HL-60 (cell line): ENCODE measurements at places on chromosomes 12 and 14.

DNA sequence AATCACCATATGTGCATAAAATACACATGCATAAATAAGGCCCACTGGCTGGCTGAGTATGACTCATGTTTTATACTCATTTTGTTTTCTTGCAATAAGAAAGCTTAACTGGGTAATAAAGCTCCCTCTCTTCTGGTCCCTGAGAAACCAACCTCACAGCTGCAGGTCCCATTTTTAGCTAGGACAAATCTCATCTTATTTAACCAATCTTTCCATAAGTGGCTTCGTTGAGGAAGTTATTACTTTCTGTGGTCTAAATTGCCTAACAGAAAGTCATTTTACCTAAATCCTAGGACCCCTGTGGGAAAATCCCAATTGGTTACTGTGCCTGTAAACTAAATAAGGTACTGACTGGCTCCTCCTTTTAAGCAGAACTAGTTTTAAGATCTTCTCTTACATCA is 232.8 kb upstream of the FBXO33 start:
- DNase-seq = no peak

DNA sequence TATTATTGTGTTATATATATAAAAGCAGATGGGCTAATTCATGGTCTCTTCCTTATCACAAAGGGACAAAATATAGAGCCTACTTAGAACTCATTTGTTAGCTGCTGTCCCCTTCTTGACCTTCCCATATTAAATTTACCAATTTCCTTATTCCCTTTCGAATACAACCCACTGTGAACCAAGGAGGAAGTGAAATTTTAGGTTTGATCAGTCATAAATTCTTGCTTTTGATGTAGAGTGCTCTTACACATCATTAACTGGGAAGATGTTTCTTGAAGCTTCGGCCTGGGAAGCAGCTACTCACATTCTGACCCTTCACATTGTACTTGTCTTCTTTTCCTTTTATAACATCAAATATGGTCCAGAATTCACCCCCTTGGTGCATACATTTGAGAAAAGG is 579.0 kb downstream of the LRFN5 start:
- no peak for DNase-seq

GRCh38 chr12:52366738-52367485 is at the start of gene KRT85:
KRT85 (minus strand) TSS chr12:52367481; CDS start chr12:52367405, 76 bp downstream.
- no peak for DNase-seq

GRCh38 chr14:52910572-52910971 is 40.3 kb downstream of the FERMT2 start:
- no peak for DNase-seq

GRCh38 chr12:98355322-98355721 is 160.1 kb upstream of the TMPO start:
- DNase-seq = no peak

GRCh38 chr14:54483073-54483745 is 5.6 kb downstream of the GMFB start:
- no peak for DNase-seq

- DNase-seq = no peak
Measured at GRCh38 chr14:72941286-72941985, 15.2 kb downstream of the DCAF4 start.

GRCh38 chr12:93370947-93371346 is 6.8 kb upstream of the NUDT4 start:
- DNase-seq = no peak

DNA sequence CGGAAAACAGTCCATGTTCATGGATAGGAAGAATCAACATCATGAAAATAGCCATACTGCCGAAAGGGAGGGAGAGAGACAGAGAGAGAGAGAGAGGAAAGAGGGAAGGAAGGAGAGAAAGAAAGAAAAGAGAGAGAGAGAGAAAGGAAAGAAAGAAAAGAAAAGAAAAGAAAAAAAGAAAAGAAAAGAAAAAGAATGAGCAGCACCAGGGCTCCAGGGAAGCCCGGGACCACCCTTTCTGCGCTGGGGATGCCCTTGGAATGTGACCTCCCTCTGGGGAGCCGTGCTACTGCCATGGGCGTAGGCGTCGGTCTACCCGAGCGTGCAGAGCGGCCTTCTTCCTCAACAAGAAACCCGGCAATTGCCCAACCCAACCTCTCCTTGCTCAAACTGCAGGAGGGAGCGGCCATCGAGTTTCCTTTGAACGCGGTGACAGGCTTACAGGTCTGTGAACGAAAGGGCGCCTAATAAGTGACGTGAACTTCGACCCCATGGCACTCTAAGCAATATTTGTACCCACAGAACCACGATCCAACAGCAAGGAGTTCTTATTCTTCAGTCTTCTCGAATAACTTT is 16.9 kb downstream of the OR6S1 start:
- no peak for DNase-seq

GRCh38 chr14:60266021-60266937 is 17.3 kb downstream of the PPM1A start:
- DNase-seq = no peak
